ENCODE measurements at places on chromosomes 5 and 9. TPM values are rescaled to one million over a fixed set of nuclear protein-coding genes. Genes with fewer than 3 reads are reported as not detected.
A peak's percentile ranks its signal among the peaks of the same experiment; 100 is the strongest.

Gene EPB41L4A
- 17.8 TPM for total RNA-seq

Gene PCDHB2
- 1.1 TPM for total RNA-seq

DNA sequence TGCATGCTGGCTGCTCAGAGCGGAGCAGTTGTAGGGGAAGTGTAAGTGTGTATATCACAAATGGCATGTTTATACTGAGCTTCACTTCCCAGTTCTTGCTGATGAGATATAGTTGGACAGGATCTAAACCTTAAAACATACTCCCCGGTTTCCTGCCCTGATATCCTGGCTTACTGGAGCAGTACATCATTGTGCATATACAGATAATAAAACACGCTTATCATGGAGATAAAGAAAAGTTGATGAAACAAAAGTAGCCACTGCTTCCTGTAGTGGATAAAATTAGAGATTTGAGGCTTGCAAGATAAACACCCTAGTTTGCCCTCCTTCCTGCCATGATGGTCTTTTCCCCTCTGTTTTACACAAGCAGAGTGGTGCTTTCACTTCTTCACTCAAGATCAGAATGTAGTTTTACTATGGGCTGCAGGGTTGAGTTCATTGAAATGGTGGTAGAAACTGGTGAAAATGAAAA lies 15.0 kb downstream of the NPR3 start:
- H3K27me3 ChIP-seq = no peaks in the 10 kb centered on the region
- no peak overlapping the region for H3K27ac ChIP-seq
- DNase-seq = no peak
- peaks cover 20% of the 10 kb centered on the region for H3K36me3 ChIP-seq

- peaks cover 24% of the 10 kb centered on the region for H3K27me3 ChIP-seq
- no peaks in the 10 kb centered on the region for H3K36me3 ChIP-seq
- peak overlapping the region; percentile 21 for H3K4me3 ChIP-seq
- peak; percentile 34 for DNase-seq
- H3K4me1 ChIP-seq = peaks cover 7% of the 10 kb centered on the region
Observed at GRCh38 chr9:76297721-76298239, 96.4 kb downstream of the RFK start.

- no peak for DNase-seq
- H3K27me3 ChIP-seq = no peaks in the 10 kb centered on the region
- H3K36me3 ChIP-seq = no peaks in the 10 kb centered on the region
- peak overlapping the region; percentile 89 for H3K27ac ChIP-seq
Observed at GRCh38 chr9:35923927-35924763, 14.9 kb downstream of the SPAAR start.

DNA sequence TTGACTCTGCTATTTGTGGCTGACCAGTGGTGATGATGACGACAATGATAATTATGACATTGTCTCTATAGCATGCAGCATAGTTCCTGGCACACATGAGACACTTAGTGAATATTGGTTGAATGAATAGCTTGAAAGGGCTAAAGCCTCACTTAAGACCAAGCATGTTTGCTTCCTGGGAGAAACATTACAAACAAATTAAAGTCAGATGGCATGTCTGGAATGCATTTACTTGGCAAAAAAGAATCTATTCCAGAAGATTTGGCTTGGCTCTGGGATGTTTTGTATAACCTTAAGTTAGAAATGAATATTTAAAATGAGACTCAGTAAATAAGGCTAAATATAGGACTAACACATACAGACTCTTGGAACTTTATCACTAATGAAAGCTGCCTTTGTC lies 21.6 kb downstream of the GAS1 start:
- no peak overlapping the region for H3K27ac ChIP-seq
- no peaks in the 10 kb centered on the region for H3K4me1 ChIP-seq
- H3K36me3 ChIP-seq = no peaks in the 10 kb centered on the region
- no peak for DNase-seq
